Kidney tubule cell (primary cell): ENCODE measurements at places on chromosomes 12 and 14.
A peak's percentile ranks its signal among the peaks of the same experiment; 100 is the strongest.

- no peak for DNase-seq
Measured at GRCh38 chr12:131066207-131066885, 112.6 kb downstream of the ADGRD1 start.

DNA sequence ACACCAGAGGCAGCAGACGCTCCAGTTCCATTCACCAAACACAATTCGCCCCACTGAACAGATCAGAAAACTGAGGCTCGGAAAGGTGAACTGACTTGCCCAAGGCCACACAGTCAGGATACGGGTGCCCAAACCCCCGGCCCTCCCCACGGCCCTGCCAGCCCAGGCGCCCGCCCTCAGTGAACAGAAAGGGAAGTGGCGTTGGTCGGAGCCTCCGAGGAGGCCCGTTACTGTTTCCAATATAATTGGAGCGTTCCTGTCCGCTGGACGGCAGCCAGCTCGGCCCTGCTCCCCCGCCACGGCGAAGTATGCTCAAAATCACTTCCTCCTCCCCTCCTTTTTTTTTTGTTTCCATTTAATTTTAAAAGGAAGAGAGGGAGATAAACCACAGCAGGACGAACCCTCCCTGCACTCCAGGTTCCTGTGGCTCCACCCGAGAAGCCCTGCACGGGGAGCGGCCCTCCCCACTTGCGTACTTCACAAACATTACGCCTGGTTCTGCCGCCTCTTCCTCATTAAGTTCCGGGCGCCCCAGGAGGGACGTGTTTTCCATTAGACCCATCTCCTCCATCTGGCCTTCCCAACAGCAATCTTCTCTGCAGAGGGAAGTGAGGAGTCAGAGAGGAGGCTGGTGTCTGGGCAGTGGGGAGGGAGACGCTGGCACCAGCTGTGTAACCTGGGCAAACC is 61.1 kb downstream of the NCOR2 start:
- DNase-seq = peak; percentile 38

DNA sequence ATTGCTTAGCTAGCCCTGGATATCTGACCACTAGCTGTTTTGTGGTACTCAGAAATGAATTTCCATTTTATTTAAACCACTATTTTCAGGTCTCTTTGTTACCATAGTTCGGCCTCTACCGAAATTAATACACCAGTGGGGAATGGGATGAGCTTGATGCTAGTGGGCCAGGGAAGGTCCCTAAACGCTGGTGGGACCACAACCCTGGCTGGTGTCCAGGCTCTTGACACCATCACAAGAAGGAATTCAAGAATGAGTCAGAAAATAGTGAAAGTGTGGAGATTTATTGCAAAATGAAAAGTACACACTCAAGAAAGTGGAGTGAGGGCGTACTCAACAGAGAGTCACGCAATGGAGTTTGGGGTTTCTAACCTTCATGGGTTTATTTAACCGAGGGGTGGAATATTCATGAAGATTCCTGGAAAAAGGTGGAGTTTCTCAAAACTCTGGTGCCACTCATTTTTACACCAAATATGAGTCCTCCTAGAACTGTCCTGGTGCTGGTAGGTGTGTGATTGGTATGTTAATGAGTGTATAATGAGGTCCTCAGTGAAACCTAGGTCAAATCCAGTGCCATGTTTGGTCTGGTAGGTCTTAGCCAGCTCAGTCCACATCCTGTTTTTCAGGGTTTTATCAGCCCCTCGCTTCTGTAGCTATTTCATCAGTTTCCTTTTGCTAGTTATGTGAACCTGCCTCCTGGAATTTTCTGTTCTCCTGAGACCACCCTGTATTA is 38.9 kb upstream of the LRP6 start:
- no peak for DNase-seq

DNA sequence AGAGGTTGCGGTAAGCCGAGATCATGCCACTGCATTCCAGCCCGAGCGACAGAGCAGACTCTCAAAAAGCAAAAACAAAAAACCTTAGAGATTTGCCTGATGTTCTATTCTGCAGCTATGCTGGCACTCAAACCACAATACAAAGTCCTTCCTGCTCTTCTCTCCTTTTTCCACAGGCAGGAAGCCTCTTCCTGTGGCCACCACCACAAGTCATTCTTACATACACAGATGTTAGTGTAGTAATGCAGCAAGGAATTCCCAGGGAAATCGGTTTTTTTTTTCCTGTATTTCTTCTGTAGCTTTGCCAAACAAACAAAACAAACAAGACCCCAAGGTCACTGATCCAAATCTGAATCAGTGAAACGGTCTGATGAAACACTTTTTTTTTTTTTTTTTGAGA is 104.3 kb downstream of the FIGNL2 start:
- no peak for DNase-seq

- DNase-seq = no peak
Measured at GRCh38 chr14:67641902-67642749, 22.4 kb downstream of the ARG2 start.

- peak; percentile 64 for DNase-seq
Measured at GRCh38 chr12:127677537-127678131, 589.3 kb upstream of the TMEM132C start.

DNA sequence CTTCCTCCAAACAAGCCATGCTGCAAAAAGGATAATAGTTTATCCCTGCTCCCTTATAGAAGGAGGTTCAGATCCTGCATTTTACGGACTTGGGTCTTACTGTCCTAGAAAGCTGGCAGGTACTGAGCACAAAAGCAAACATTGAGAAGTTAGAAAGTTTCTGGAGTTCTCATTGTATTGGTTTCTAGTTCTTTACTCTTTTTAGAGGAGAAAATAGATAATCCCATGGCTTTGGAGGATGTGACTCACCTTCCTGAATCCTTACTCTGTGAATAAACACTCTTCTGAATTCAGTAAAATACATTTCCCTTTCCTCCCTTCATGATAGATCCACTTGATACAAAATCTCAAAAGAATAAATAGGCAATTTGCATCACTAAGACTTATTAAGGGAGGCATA is 188.9 kb downstream of the NPAS3 start:
- peak; percentile 9 for DNase-seq

DNA sequence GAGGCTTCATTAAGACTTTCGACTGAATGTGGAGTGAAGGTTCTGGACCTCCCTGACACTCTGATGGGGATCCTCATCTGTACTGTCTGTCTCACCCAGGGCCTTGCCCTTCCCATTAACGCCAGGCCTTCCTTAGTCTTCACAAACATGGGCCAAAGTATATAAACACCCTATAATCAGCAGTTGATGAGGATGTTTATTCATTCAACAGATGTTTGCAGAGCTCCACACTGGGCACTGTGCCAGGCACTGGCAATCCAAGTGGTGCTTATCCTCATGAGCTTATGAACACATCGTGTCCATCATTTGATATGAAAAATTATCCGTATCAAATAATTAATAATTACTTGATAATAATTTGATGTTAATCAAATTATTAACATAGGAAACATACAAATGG is 454.4 kb downstream of the FUT8 start:
- DNase-seq = no peak

DNA sequence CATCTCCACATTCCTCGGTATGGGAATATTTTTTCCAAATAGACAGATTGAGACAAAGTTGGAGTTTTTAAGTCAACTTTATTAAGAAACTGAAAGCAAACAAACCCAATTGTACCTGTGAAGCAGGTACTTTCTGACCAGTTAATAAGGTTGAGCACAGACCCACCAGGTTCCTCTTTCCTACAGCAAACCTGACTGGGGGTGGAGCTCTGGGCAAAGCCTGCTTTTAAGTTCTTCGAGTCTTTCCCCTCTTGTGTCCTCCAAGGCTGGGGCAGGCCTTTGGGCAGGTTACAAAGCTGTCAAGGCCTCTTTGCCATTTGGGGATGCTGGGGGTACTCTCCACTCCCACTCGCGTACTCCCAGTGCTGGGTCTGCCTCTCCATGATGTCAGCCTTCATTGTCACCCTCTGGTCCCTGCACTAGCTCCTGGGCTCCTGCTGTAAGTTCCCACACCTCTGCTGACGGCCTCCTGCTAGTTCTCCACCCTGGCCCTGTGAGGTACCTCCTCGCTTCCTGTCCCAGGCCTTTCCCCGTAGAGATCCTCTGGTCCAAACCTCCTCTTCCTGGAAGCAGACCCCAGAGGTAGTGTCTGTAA is 3.2 kb downstream of the KCNH3 start:
- DNase-seq = no peak

GRCh38 chr14:75709207-75709812 is 48.3 kb downstream of the TTLL5 start:
- peak; percentile 78 for DNase-seq

- DNase-seq = no peak
Measured at GRCh38 chr14:105078294-105078693, 13.1 kb upstream of the GPR132 start.

DNA sequence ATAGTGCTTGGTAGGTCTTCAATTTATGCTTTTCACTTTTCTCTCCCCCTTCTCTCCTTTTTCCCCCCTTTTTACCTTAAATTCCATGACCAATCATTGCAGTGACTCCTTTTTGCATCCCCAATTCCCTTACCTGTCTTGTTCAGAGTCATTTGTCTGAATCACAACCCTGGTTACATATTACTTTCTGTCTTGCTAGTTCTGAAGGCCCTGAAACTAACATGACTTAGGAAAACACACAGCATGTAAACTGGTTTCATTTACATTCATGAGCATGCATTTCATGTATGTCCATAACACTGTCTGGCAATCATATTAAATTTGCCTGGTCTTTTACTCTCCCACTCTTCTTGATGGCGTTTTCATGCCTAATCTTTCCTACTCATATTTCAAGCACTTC is 20.3 kb upstream of the FOXG1 start:
- DNase-seq = no peak

- peak; percentile 100 for DNase-seq
Measured at GRCh38 chr14:61561657-61562276, 133.5 kb upstream of the HIF1A start.
